Gastroesophageal sphincter (tissue), 4 donors: ENCODE measurements at places on chromosomes 12 and 14.
A peak's percentile ranks its signal among the peaks of the same experiment; 100 is the strongest.

GRCh38 chr12:86081843-86082242, 174.3 kb downstream of the MGAT4C start:
- no peaks in the 10 kb centered on the region for H3K27me3 ChIP-seq
- ATAC-seq = no peak
- H3K36me3 ChIP-seq = no peaks in the 10 kb centered on the region
- no peak overlapping the region for H3K4me3 ChIP-seq
- no peaks in the 10 kb centered on the region for H3K4me1 ChIP-seq

GRCh38 chr12:99386907-99387306, 260.6 kb upstream of the GARIN6 start:
- H3K27ac ChIP-seq = no peak overlapping the region
- no peak overlapping the region for H3K4me3 ChIP-seq
- H3K4me1 ChIP-seq = no peaks in the 10 kb centered on the region
- no peaks in the 10 kb centered on the region for H3K27me3 ChIP-seq
- no peak for ATAC-seq

- H3K4me3 ChIP-seq = no peak overlapping the region
- ATAC-seq = no peak
- no peak overlapping the region for H3K27ac ChIP-seq
These were observed 4.8 kb upstream of the SERPINA9 start for GRCh38 chr14:94480809-94481208.

GRCh38 chr12:133217219-133217618, 18.5 kb downstream of the ANHX start:
- H3K27me3 ChIP-seq = no peaks in the 10 kb centered on the region
- ATAC-seq = no peak
- H3K36me3 ChIP-seq = no peaks in the 10 kb centered on the region
- no peaks in the 10 kb centered on the region for H3K4me1 ChIP-seq
- no peak overlapping the region for H3K4me3 ChIP-seq

DNA sequence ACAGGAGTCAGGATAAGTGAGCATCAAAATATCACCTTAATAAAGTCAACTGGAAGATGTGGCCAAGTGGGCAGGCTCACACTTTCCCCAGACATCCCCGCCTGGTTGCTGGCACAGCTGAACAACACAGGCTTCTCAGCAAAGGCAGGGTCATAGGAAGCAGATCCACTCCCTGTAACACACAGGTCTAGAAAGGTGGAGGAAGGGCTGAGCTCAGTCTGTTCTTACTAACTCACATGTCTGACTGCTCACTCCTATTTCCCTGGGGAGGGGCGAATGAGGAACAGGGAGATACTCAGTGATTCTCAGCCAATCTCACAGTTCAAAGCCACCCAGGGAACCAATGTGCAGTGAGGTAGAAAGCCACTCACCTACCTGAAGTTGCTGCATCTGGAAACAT, 45.0 kb upstream of the AMN1 start:
- no peaks in the 10 kb centered on the region for H3K4me1 ChIP-seq
- no peak for ATAC-seq

GRCh38 chr12:113852264-113852663, 113.9 kb downstream of the RBM19 start:
- H3K4me3 ChIP-seq = no peak overlapping the region
- ATAC-seq = no peak
- H3K36me3 ChIP-seq = peaks cover 27% of the 10 kb centered on the region
- peaks cover 60% of the 10 kb centered on the region for H3K4me1 ChIP-seq
- H3K27me3 ChIP-seq = no peaks in the 10 kb centered on the region

DNA sequence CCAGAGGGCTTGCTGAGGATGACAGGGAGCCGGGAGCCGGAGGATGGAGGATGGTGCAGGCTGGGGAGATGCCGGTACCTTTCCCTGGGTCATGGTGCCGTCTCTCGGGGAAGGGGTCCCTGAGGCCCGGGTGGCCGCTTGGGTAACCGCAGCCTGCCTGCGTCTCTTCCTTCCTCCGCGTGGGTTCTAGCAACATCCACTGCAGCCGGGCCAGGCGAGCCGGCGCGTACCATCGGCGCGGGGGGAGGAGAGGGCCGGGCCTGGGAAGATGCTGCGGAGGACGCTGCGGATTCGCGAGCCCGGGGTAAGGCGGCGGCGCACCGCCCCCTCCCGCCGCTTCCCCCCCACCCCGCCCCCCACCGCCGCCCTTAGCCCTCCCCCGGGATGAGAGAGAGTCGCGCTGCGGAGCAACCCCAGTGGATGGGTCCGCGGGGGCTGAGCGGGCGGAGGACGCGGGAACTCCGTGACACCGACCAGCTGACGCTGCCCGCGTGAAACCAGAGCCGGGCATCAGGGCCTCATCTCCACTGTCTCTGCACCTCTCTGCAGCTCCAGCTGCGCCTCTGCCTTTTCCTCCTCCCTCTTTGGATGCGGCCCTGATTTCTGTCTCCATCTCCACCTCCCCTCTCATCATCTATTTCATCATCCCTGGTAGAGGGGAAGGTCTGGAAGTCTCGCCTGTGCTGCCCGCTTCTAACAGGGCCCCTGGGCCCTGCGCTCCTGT, at the start of gene FAIM2:
Gene FAIM2 (minus strand): TSS at position 201 of the 724 bp plus-strand sequence. CDS start 108 bp downstream, at position 93.
- peak; percentile 89 for ATAC-seq
- no peaks in the 10 kb centered on the region for H3K4me1 ChIP-seq
- peaks cover 8% of the 10 kb centered on the region for H3K27me3 ChIP-seq
- H3K4me3 ChIP-seq = peak within 1 kb of the TSS; percentile 53
- H3K36me3 ChIP-seq = no peaks in the 10 kb centered on the region

GRCh38 chr14:64035143-64035542, 182.3 kb downstream of the SYNE2 start:
- H3K4me1 ChIP-seq = peaks cover 6% of the 10 kb centered on the region
- H3K36me3 ChIP-seq = peaks cover 4% of the 10 kb centered on the region
- H3K27me3 ChIP-seq = no peaks in the 10 kb centered on the region
- H3K4me3 ChIP-seq = no peak overlapping the region
- H3K27ac ChIP-seq = peak overlapping the region; percentile 70
- ATAC-seq = peak; percentile 68

- H3K27me3 ChIP-seq = no peaks in the 10 kb centered on the region
- peak; percentile 6 for ATAC-seq
- no peaks in the 10 kb centered on the region for H3K4me1 ChIP-seq
These were observed 505 bp upstream of the DENND5B start for GRCh38 chr12:31591380-31591901.

- no peak for ATAC-seq
- H3K27ac ChIP-seq = no peak overlapping the region
- H3K36me3 ChIP-seq = peaks cover 9% of the 10 kb centered on the region
- H3K4me1 ChIP-seq = no peaks in the 10 kb centered on the region
These were observed 111.4 kb downstream of the TRAFD1 start for GRCh38 chr12:112236786-112237185.

DNA sequence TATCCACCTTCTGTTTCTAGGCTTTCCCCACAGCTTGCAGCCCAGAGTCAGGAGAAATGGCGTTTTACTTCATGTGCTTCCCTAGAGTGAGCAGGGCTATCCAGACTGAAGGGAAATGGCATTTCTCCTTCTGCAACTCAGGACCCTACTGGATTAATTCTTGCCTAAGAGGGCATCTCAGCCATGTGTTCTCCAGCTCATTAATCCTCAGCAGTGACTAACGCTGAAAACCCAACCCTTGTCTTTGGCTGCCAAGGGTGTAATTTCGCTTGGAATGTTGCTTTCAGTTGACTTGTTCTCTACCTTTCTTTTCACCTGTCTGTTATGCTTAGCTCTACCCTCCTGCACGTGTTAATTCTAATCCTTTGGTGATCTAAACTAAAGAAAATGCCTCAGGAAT, 21.0 kb upstream of the EMP1 start:
- peaks cover 45% of the 10 kb centered on the region for H3K4me1 ChIP-seq
- H3K36me3 ChIP-seq = no peaks in the 10 kb centered on the region
- peaks cover 3% of the 10 kb centered on the region for H3K27me3 ChIP-seq
- ATAC-seq = no peak

- H3K36me3 ChIP-seq = no peaks in the 10 kb centered on the region
- no peaks in the 10 kb centered on the region for H3K4me1 ChIP-seq
- H3K27me3 ChIP-seq = peaks cover 6% of the 10 kb centered on the region
- H3K4me3 ChIP-seq = no peak overlapping the region
- ATAC-seq = no peak
- no peak overlapping the region for H3K27ac ChIP-seq
These were observed 108.3 kb downstream of the SLC15A4 start for GRCh38 chr12:128715485-128715884.

DNA sequence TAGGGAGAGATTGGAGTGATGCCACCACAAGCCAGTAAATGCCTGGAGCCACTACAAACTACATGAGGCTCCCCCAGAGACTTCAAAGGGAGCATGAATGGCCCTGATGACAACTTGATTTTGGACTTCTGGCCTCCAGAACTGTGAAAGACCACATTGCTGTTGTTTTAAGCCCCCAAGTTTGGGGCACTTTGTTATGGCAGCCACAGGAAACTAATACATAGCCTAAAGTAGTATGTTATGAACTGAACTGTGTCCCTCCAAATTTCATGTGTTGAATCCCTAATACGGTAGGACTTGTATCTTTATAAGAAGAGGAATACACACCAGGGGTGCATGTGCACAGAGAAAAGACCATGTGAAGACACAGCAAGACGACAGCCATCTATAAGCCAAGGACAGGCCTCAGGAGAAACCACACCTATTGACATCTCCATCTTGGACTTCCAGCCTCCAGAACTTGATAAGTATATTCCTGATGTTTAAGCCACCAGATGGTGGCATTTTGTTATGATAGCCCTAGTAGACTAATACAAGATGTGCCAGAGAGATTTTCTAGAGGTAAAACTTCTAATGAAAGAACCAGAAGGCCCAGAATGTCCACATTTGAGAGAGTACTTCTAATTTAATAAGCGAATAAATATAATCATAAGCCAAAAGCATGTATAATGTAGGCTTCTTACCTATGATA, 127.1 kb upstream of the BMP4 start:
- no peaks in the 10 kb centered on the region for H3K36me3 ChIP-seq
- no peaks in the 10 kb centered on the region for H3K27me3 ChIP-seq
- ATAC-seq = no peak
- no peak overlapping the region for H3K27ac ChIP-seq

DNA sequence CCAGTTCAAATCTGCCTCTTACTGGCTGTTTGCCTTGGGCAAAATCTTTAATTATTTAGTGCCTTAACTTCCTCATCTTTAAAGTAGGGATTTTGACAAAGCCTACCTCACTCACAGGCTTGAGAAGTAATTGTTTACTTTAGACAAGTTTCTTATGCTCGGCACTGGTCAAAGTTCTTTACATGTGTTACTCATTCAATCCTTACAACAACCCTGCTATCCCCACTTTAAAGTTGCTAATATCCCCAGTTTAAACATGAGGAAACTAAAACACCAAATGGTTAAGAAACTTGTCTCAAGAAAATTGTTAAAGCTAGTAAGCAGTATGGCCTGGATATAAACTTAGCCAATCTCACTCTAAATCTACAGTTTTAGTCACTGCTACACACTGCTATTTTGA, 204.0 kb upstream of the AVPR1A start:
- no peaks in the 10 kb centered on the region for H3K27me3 ChIP-seq
- no peaks in the 10 kb centered on the region for H3K4me1 ChIP-seq
- ATAC-seq = no peak
- no peaks in the 10 kb centered on the region for H3K36me3 ChIP-seq
- no peak overlapping the region for H3K27ac ChIP-seq

- peaks cover 27% of the 10 kb centered on the region for H3K27me3 ChIP-seq
- no peaks in the 10 kb centered on the region for H3K36me3 ChIP-seq
- no peaks in the 10 kb centered on the region for H3K4me1 ChIP-seq
- ATAC-seq = no peak
- H3K27ac ChIP-seq = no peak overlapping the region
- H3K4me3 ChIP-seq = no peak overlapping the region
These were observed 26.9 kb downstream of the TBX3 start for GRCh38 chr12:114656906-114657596.
